ENCODE measurements at places on chromosomes 6 and 20.

DNA sequence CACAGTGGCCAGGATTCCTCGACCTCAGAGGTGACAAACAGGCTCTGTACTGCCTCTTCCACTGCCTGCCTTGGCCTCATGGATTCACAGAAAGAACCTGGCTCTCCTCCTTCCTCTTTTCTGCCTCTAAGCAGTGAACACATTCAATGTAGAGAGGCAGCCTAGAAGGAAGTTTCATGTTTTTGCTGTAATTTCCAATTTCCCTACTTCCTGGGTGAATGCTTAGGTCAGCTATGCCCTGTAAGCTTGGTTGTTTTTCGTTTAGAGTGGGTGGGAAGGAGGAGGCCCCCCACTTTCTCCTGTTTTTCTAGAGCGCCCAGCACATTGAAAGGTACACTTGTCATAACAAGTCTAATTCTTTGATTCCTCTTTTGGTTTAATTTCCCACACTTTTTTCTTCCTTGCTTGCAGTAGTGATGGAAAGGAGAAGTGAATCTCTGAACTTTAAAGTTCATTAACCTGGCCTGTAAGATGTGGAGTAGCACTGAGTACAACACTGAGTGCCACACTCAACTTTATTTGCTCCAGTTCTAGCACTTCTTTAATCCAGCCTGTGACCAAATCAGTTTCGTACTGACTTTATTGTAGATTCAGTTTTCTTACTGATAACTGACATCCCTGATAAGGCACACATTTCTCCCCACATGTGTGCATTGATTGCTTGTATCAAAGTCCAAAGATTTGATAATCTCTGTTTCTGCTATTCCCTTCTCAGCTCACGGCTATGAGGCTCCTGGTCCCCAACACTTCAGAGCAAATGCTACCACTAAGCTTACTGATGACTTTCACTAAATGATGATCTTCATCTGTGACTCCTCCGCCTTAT is 100.0 kb upstream of the MAN1A1 start:
- no peak for DNase-seq

DNA sequence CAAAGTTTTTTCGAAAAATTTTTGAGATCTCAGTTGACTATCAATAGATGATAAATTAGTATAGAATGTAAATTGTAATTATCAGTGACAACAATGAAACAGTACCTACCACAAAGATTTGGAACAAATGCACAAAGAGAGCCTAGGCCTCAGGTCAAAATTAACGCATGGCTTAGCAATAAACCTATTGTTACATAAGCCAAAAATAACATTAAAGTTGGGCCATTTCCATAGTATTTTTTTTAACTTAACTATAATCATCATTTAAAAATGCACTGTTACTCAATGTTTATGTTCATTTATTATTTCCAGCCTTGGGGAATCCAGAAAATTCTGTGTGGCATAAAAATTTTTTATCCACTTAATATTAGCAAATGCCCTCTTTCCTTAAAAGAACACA is 117.0 kb downstream of the EPB41L2 start:
- no peak for DNase-seq

- DNase-seq: no peak
These were observed 38.6 kb upstream of the NXT1 start for GRCh38 chr20:23311947-23312506.

DNA sequence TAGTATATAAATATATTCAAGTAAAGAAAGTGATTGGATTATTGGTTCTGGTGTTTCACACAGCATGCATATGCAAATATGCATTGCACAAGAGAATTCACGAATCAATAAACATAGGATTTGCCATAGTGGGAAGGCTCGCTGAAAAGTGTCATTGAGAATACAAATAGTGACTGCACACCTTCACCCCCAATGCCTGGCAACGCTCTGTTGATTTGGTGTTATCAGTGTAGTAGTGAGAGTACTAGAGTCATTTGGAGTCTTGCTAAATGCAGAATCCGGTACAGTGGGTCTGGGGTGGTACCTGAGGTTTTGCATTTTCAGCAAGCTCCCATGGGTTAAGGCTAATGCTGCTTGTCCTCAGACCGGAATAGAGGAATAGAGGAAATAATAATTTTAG is 49.7 kb upstream of the NAA20 start:
- no peak for DNase-seq

- DNase-seq: no peak
These were observed 114.1 kb downstream of the IYD start for GRCh38 chr6:150482883-150483409.

GRCh38 chr20:54151075-54151439 is 22.7 kb downstream of the CYP24A1 start:
- DNase-seq: no peak

GRCh38 chr6:26554697-26555504 is 16.7 kb downstream of the HMGN4 start:
- DNase-seq: no peak

DNA sequence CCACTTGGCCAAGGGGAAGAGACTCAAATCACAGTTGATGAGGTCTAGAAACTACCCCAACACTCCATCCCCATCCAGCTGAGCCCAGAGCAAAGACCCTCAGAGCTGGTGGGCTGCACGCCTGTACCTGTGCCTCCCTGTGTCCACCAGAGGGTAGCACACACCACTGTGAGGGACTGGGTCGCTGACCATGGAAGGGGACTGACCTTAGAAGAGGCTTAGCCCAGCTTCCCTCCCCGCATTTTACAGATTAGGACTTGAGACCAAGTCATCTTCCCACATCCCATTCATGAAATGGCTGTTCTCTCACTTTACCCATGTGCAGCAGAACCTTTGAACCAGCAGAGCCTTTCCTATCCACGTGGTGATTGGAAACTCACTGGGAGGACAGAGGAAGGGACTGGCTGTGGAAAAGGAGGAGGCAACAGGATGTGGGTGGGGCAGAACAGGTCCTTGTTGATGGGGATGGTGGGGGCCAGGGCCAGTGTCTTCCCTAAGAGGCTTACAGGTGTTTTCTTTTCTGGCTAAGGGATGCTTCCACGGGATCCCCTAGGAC is 44.3 kb downstream of the CPXM1 start:
- no peak for DNase-seq

- DNase-seq: no peak
These were observed 290.5 kb upstream of the MANEA start for GRCh38 chr6:95286874-95287273.

DNA sequence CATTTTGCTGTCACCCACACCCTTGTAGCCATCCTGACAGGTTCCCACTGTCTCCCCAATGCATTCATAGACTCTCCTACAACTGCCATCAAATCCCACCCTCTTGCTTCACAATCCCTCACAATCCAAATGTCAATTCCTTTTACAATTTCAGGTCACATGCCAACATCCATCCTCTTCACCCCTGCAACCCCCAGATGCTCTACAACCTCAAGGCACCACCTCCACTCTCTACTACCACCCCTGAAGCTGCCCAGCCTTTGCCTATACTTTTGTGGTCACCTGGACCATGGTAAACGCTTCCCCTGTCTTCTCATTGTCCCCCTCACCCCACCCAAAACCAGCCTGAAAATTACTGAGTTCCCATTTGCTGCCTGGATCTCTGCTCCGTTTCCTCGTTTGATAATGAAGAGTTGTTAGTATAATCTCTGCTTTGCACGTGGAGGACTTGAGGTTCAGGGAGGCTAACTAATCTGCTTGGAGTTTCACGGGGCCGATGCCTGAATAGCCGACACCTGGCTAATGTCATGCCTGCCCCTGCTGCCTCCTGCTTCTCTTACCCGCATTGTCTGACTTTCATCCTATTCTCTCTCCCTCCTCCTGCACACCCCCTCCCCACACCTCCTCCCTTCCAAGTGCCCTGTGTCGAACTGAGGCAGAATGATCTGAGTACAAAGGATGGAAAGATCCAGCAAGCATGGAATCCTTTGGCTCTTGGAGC is 82.4 kb upstream of the TOX2 start:
- DNase-seq: no peak

GRCh38 chr6:131861381-131861780 is 53.6 kb downstream of the ENPP1 start:
- no peak for DNase-seq

DNA sequence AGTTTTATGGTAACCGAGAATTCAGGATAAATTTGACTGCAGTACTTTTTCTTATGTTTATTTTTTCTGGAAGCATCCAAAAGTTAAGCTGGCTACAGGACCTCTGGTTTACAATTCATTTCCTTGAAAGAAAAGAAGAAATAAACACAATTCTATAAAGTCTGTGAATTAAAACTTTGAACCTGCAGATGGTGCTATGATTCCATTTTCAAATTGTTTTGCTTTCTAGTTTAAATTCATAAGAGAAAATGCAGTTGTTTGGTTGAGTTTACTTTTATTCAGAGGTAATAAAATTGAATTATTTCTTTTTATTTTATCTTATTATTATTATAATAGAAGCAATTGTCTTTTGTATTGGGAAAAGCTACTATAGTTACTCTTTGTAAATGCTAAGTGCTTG is 1.8 kb upstream of the VIP start:
- no peak for DNase-seq

DNA sequence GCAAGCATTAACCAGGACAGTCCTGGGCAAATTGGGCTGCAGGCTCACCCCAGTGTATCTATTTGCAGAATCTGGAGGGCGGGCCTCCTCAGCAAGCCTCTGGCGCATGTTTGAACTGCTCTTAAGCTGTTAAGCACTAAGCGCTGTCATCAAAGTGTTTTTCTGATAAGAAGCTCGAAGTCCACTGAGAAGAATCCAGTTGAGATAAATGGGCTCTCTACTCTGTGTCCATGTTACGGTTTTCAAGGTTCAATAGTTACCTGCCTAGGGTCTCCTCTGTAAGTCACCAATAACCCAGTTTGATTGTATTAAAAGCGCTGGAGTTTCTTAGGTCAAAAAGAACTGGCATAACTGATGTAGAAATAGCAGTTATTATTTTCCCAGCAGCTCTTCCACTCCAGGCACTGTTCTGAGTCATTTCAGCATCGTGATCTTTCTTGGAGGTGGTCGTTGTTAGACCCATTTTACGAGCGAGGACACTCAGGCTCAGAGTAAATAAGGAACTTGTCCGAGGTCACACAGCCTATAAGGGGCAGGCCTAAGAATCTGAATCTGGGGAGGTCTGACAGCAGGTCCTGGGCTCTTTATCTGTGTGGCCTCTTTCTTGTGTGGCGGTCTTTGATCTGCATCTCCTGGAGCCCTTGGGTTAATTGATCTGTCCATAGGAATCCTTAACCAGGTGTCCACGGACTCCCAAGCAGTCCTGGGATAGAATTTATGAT is 207.4 kb upstream of the ZNF217 start:
- DNase-seq: no peak

DNA sequence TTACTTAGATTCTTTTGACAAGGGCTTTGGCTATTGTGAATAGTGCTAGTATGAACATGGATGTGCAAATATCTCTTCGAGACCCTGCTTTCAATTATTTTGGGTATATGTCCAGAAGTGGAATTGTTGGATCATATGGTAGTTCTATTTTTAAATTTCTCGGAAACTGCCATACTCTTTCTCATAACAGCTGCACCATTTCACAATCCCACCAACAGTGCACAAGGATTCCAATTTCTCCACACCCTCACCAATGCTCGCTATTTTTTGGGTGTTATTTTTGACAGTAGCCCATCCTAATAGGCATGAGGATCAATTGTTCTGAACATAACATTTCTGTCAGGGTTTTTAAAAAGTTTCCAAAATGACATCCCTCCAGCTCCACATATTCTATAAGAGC is 69.2 kb upstream of the ESR1 start:
- DNase-seq: no peak

GRCh38 chr6:15107644-15108382 is 138.1 kb upstream of the JARID2 start:
- no peak for DNase-seq

GRCh38 chr6:42726026-42726425 is 3.6 kb upstream of the PRPH2 start:
- DNase-seq: no peak

- no peak for DNase-seq
These were observed 43.4 kb downstream of the FAM135A start for GRCh38 chr6:70456735-70457134.

- no peak for DNase-seq
These were observed 539.2 kb downstream of the GRIK2 start for GRCh38 chr6:101932704-101933103.

GRCh38 chr20:36919715-36920333 is 31.7 kb downstream of the SAMHD1 start:
- DNase-seq: no peak

GRCh38 chr6:11072101-11072500 is 21.5 kb upstream of the SMIM13 start:
- no peak for DNase-seq

DNA sequence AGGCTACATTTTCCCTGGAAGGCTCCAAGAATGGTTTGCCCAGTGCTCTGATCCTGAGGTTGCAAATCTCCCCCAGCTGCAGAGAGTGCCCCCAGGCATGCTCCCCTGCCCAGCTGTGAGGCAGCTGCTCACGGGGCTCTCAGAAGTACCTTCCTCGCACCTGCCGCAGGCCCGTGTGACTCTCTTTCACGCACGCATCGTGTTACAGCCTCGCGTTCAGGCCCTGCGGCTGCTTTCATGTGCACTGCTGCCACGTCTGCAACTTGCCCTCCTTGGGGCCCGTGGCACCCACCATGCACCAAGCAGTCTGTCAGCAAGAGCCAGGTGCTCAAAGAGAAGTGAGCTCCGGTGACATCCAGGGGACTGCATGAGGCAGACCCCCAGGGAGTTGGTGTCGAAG is 28.6 kb upstream of the SPO11 start:
- no peak for DNase-seq

DNA sequence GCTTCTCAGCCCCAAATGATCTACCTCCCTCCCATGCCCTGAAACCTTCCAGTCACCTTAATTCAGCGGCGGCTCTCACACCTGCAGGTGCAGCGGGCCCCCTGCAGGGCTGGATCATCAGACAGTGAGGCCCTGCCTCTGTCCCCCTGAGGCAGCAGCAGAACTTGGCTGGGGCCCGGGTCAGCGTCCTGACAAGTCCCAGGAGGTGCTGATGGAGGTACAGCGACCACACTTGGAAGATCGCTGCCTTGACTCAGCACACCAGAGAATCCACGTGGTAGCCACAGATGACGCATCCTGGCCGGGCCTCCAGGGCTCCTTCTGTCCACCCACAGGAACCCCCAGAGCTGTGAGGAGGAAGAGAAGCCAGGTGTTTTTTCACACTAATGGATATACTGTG is 116.4 kb upstream of the THBS2 start:
- no peak for DNase-seq

DNA sequence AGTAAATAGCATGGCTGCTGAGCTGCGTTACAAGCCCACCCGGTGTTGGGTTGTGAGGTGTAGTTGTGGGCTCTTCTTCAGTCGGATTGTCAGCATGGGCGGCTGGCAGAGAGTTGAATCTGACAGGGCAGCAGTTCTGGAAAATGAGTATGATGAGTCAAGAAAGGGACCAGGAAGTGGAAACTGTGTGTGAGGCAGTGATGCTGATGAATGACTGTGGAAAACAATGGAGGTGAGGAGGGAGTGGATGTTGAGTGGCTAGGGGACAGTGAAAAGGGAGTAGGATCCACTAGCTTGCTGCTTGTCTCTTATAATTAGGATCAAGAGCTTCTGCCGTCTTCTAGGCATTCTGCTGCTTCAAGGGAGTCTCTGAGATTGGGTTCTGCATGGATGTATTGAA is 154.3 kb downstream of the ESR1 start:
- DNase-seq: no peak

DNA sequence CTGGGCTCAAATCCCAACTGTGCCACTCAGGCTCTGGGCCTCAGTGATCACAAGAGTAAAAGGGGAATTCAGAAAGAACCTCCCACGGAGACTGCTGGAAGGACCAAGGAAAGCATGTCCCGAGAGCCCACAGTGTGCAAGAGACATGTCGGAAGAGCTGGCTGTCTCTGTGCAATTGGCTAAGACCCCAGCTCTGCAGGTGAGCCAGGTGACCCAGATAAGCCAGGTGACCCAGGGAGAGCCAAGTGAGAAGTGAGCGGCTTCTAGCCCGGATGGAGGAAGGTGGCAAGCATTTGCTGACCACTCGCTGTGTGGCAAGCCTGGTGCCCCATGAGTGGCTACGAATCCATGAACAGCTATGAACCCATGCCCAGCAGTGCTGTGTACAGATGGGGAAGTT is 59.1 kb downstream of the RIPOR3 start:
- no peak for DNase-seq
